ENCODE measurements at places on chromosomes 3 and 15. TPM values are rescaled to one million over a fixed set of nuclear protein-coding genes. Genes with fewer than 3 reads are reported as not detected.

GRCh38 chr3:147298511-147298982 lies 107.8 kb downstream of the ZIC4 start:
- H3K36me3 ChIP-seq, result no peaks in the 10 kb centered on the region
- no peak for DNase-seq
- no peaks in the 10 kb centered on the region for H3K27me3 ChIP-seq
- H3K4me3 ChIP-seq, result no peak overlapping the region
- H3K4me1 ChIP-seq, result no peaks in the 10 kb centered on the region
- H3K27ac ChIP-seq, result no peak overlapping the region

GRCh38 chr3:161251716-161252115 lies 30.6 kb downstream of the NMD3 start:
- H3K27me3 ChIP-seq, result no peaks in the 10 kb centered on the region
- peaks cover 9% of the 10 kb centered on the region for H3K4me1 ChIP-seq
- DNase-seq, result no peak
- no peak overlapping the region for H3K27ac ChIP-seq
- H3K4me3 ChIP-seq, result no peak overlapping the region
- H3K36me3 ChIP-seq, result no peaks in the 10 kb centered on the region

DNA sequence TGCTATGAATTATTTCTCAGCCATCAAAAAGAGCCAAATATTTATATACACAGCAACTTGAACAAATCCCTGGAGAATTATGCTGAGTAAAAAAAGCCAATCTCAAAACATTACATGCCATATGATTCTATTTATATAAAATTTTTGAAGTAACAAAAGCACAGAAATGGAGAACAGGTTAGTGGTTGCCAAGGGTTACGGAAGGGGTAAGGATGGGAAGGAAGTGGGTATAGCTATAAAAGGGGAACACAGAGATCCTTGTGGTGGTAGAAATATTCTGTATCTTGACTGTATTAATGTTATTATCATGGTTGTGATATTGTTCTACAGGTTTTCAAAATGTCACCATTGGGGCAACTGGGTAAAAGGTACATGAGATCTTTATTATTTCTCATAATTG lies 62.3 kb upstream of the ASB14 start:
- H3K4me3 ChIP-seq, result no peak overlapping the region
- H3K36me3 ChIP-seq, result no peaks in the 10 kb centered on the region
- H3K4me1 ChIP-seq, result no peaks in the 10 kb centered on the region
- no peaks in the 10 kb centered on the region for H3K27me3 ChIP-seq
- no peak for DNase-seq

DNA sequence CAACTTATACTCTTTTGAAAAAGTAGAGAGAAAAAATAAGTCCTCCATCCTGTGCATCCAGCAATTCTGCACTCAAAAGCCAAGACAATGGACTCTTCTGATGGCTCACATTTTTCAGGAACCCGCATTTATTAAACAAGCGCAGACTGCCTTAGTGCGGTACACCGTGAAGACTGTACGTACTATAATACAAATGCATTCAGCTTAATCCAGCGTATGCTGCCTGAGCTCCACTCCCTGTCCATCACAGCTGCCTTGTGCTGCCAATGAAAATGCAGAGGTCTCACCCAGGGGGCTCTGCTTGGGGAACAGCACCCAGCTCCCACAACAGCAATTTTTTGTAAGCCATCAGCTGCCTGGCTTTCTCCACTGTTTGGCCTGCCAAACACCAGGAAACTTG lies 350.9 kb downstream of the ULK4 start:
- H3K4me1 ChIP-seq, result no peaks in the 10 kb centered on the region
- H3K27ac ChIP-seq, result no peak overlapping the region
- DNase-seq, result no peak
- no peaks in the 10 kb centered on the region for H3K27me3 ChIP-seq

GRCh38 chr3:12571986-12572385 lies 15.1 kb downstream of the MKRN2 start:
- no peaks in the 10 kb centered on the region for H3K36me3 ChIP-seq
- DNase-seq, result no peak
- H3K4me3 ChIP-seq, result no peak overlapping the region
- no peaks in the 10 kb centered on the region for H3K4me1 ChIP-seq

GRCh38 chr15:71562251-71562650 lies 248.1 kb upstream of the NR2E3 start:
- H3K4me3 ChIP-seq, result no peak overlapping the region
- no peak overlapping the region for H3K27ac ChIP-seq
- H3K27me3 ChIP-seq, result no peaks in the 10 kb centered on the region
- DNase-seq, result no peak
- H3K36me3 ChIP-seq, result no peaks in the 10 kb centered on the region

- no peak for DNase-seq
- no peak overlapping the region for H3K4me3 ChIP-seq
- H3K36me3 ChIP-seq, result no peaks in the 10 kb centered on the region
- no peak overlapping the region for H3K27ac ChIP-seq
Measured at GRCh38 chr15:33242165-33242564, 47.7 kb upstream of the FMN1 start.

KLF15 gene
- 8.3 TPM for polyA plus RNA-seq

- peaks cover 85% of the 10 kb centered on the region for H3K4me1 ChIP-seq
- no peaks in the 10 kb centered on the region for H3K36me3 ChIP-seq
- H3K27ac ChIP-seq, result no peak overlapping the region
- H3K4me3 ChIP-seq, result no peak overlapping the region
Measured at GRCh38 chr3:53156368-53156834, 4.6 kb upstream of the PRKCD start.

- DNase-seq, result no peak
- H3K27ac ChIP-seq, result no peak overlapping the region
Measured at GRCh38 chr3:2547049-2547448, 448.4 kb downstream of the CNTN4 start.

COLQ gene
- 7.7 TPM for polyA plus RNA-seq

GRCh38 chr15:70783610-70784022 lies 20.3 kb upstream of the UACA start:
- no peaks in the 10 kb centered on the region for H3K4me1 ChIP-seq
- H3K27ac ChIP-seq, result no peak overlapping the region

- no peaks in the 10 kb centered on the region for H3K36me3 ChIP-seq
- no peak overlapping the region for H3K27ac ChIP-seq
Measured at GRCh38 chr3:113546414-113546893, 14.1 kb downstream of the SIDT1 start.

DNA sequence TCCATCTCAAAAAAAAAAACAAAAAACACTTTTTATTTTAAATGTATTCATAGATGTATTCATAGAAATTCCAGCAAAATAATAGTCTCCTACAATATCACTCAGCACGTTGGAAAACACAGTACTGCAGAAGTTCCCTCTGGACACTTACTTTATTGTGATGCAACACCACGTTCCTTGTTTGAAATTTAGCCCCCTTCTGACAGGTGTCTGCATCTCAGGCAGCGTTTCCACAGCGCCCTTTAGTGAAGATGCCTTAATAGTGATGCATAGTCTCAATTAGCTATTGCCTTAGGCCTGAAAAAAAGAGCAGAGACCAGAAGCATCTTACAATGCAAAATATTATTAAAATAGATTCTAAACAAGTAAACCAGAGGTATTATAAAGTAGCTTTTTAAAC lies 20.3 kb downstream of the IL12A start:
- no peaks in the 10 kb centered on the region for H3K36me3 ChIP-seq

NCEH1 gene
- 5.8 TPM for polyA plus RNA-seq

VEPH1 gene
- 25.8 TPM for polyA plus RNA-seq
